ENCODE measurements at places on chromosomes 16 and 17.

- DNase-seq: no peak
These were observed 100.8 kb downstream of the CCDC182 start for GRCh38 chr17:57644326-57644725.

GRCh38 chr16:75198135-75198600 is 8.8 kb downstream of the CTRB2 start:
- DNase-seq: no peak

DNA sequence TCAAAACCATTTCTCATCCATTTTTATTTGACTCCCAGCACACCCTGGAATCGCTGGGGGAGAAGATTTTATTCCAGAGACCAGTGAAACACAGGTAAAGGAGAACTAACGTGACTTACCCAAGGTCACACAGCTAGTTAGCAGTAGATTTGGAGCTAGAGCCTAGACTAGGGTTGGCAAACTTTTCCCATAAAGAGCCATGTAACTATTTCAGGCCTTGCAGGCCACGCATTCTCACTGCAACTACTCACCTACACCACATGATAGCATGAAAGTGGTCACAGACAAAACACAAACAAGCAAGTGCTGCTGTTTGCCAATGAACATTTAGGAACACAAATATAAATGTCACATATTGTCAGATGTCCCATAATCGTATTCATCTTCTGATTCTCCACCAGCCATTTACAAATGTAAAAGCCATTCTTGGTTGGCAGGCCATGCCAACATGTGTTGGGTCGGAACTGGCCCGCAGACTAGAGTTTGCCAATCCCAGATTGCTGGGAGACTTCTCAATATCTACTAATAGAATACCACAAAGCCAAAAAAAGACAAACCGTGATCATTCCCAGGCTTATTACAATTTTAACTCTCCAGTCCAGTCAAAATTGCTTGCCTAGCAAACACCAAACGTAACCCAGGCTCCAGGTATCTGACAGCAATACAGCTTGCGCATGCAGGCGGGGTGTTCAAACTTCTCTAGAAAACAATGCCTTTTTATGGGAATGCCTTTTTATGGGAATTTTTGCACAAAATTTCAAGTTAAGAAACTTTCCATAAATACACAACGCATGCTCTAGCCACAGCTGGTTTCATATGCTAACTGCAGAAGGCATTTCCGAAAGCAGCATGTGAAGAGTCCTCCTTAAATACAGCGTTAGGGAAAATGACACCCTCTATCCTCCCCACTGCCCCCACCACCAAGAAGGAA is 20.9 kb downstream of the ZFHX3 start:
- no peak for DNase-seq

- DNase-seq: no peak
These were observed 53.7 kb downstream of the PLD6 start for GRCh38 chr17:17152385-17152784.

GRCh38 chr16:85675251-85675874 is 13.4 kb downstream of the GINS2 start:
- DNase-seq: no peak

DNA sequence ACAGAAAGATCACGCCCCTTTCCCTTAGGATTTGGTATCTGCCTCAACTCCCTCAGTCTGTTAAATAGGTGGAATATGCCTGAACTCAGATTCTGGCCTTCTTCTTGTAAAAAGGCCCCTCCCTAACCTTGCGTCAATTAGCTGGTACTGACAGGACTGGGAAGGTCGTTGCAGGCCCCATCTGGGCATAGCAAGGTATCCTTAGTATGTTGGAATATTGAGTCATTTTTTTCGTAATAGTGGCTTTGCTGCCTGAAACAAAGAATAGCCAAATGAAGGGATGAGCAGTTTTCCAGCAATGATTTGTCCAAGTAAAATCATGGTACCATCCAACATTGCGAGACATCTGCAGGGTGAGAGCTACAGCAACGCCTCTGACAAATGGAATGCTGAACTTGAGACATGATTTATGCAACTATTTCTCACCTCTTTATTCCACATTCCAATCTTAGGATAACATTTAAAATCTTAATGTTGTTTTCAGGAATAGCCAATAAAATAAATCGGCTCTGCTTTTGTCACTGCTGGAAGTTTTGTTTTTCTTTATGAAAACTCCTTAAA is 39.3 kb upstream of the BRD7 start:
- no peak for DNase-seq

GRCh38 chr16:70746040-70746707 is 54.8 kb downstream of the VAC14 start:
- no peak for DNase-seq

GRCh38 chr16:203246-203645 is 23.0 kb downstream of the HBQ1 start:
- no peak for DNase-seq

GRCh38 chr17:17445296-17445924 is 31.4 kb upstream of the MED9 start:
- DNase-seq: no peak

GRCh38 chr16:49855822-49856671 is at the start of gene ZNF423:
ZNF423 (minus strand) TSS chr16:49856112; CDS start chr16:49855774, 338 bp downstream.
- no peak for DNase-seq

- DNase-seq: no peak
These were observed 43.1 kb downstream of the SCNN1G start for GRCh38 chr16:23225634-23226033.

DNA sequence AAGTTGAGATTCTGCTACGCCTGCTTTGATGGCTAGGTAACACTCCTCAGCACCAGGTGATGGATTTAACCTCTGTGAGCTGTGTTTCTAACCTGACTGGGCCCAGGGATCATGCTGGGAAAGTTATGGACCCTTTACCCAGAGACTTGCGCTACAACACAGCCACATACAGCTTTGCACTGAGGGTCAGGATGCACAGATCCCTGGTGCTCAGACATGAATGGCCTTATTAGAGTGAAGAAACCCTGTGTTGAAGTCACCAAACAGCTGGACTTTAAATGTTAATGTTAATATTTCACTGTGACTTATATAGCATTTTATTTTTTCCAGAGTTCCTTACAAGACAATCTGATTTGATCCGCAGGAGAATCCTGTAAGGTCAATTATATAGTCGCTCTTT is 114.3 kb downstream of the MSI2 start:
- no peak for DNase-seq

DNA sequence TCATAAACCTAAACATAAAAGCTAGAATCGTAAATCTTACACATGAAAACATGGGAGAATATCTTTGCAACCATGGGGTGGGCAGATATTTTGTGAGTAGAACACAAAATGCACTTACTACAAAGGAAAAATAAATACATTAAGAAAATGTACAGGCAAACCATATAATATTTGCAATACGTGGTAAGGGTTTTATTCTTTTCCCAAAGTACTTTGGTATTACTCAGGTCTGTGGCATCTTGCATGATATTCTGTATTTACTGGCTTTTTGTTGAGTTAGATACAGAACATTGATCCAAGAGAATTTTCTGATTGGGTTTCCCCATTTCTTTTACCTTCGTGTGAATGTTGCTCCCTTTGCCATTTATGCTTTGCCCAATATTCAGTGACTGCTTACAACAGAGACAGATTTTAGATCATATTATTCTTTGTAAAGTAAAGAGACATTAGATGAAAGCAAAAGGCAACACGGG is 33.0 kb upstream of the ARHGAP17 start:
- DNase-seq: no peak

DNA sequence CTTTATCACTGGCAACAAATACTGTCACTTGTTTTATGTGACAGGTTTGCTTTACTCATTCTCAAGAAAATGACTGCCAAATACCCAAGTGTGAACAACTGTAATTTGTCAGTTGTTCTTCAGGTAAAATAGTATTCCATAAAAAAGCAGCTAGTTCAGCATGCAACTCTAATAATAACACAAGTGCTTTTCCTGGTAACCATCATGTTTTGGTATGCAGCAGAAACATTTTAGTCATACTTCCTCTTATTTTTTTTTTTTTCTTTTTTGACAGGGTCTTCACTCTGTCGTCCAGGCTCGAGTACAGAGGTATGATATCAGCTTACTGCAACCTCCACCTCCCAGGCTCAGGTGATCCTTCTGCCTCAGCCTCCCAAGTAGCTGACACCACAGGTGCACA is 4.6 kb downstream of the TERF2 start:
- DNase-seq: no peak

- DNase-seq: no peak
These were observed 37.6 kb downstream of the ZNF750 start for GRCh38 chr17:82802075-82802780.

DNA sequence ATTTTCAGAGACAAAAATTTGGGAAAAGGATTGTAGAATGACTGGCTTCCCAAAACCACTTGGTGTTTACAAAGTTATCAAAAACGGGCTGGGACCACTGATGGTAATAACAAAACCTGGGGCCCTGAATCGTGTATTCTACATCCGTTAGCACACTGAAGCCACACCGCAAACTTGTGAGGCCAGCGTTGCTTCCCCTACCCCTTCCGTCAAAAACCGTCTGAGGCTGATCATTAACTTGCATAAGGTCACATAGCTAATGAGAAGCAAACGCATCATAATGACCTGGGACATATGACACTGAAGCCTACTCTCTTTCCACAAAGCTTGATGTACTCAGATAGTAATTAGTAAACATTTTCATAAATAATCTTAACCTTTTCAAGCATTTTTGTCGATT is 704.3 kb downstream of the MAF start:
- no peak for DNase-seq

DNA sequence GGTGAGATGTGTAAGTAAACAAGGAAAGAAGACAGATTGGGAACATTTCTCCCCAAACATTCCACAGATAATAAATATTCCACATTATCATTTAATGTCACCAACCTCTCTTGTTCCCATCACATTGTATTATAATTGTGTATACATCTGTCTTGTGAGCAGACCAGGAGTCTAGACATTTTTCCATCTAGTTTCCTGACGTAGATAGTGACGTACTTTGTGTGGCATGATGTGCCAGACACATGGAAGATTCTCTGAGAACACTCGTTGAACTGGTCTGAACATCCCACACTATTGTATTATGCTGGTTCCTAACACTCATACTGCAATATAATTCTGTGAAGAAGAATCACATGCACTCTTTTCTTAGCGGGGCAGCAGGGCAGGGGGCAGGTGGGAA is 34.0 kb downstream of the WSB1 start:
- DNase-seq: no peak

DNA sequence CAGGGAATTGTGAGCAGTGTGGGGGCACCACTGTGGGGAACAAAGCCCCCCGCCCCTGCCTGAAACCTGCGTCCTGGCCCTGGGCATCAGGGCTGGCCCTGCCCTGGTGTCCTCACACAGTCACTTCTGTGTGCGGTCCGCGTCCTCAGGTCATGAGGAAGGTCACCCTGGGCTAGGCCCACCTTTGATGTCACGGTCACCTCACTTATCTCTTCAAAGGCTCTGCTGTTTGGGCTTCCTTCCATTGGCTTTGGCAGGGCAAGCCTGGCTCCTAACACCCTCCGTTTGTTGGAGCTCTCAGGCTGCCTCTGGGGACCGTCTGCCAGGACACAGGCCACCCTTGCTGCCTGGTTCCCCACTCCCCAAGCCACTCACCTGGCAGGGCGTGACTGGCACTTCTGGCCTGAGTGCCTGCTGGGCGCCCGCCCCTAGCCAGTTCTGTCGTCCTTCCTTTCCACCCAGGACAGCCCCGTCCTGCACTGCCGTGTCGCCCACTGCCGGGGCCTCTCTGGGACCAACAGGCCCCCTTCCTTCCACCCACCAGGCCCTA is 8.8 kb downstream of the CENPX start:
- no peak for DNase-seq

GRCh38 chr16:87178977-87179376 is 138.2 kb downstream of the C16orf95 start:
- DNase-seq: no peak

- DNase-seq: no peak
These were observed 788 bp upstream of the EXOC3L1 start for GRCh38 chr16:67190448-67191399.

DNA sequence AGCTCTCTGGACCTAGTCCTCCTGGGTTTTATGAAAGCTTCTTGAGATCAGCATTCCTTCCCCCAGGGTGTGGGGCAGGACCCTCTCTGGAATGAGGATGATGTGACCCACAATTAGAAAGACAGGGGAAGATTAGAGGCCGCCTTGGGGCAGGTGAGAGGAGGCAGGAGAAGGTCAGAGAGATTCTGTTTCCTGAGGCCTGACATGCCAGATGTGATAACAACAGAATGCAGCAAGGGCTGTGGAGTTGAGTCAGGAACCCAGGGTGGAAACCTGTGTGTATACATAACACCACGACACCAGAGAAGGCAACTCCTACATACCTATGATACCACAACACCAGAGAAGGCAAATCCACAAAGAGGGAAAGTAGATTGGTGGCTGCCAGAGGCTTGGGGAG is 5.4 kb upstream of the SLC5A10 start:
- DNase-seq: no peak

GRCh38 chr17:70076189-70076588 is 1.2 kb downstream of the KCNJ16 start:
- DNase-seq: no peak

DNA sequence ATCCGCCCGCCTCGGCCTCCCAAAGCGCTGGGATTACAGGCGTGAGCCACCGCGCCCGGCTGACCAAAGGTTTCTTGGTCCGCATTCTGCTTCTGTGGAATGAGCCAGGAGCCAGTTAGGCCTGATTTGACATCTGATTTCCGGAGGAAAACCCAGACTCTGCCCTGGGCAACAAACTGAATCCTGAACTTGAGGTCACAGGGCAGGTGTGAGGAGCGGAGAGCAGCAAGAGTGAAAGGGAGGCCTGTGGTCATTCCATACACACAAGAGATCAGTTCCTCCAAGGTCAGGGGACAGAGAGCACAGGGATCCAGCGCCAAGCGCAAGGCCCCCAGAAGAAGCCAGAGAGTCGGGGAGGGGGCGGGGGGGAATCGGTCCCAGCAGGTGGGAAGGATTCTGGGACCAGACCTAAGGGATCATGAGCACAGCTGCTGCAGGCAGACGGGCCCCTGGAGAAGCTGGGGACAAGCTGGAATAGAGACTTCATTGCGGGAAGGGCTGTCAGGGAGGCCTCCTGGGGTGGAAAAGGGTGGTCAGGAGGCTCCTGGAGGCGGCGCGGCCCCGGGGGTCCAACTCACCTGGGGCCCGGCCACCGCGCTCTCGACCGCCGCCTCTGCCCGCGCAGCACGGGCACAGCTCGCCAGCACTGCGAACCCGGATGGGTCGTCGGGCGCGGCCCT is 436 bp downstream of the SHPK start:
- no peak for DNase-seq
